ENCODE measurements at places on chromosomes 3 and 15.

GRCh38 chr15:63502843-63503738 is 1.3 kb upstream of the USP3 start:
- peak; percentile 48 for DNase-seq

GRCh38 chr15:82176542-82176941 is 86.0 kb downstream of the EFL1 start:
- DNase-seq, result no peak

DNA sequence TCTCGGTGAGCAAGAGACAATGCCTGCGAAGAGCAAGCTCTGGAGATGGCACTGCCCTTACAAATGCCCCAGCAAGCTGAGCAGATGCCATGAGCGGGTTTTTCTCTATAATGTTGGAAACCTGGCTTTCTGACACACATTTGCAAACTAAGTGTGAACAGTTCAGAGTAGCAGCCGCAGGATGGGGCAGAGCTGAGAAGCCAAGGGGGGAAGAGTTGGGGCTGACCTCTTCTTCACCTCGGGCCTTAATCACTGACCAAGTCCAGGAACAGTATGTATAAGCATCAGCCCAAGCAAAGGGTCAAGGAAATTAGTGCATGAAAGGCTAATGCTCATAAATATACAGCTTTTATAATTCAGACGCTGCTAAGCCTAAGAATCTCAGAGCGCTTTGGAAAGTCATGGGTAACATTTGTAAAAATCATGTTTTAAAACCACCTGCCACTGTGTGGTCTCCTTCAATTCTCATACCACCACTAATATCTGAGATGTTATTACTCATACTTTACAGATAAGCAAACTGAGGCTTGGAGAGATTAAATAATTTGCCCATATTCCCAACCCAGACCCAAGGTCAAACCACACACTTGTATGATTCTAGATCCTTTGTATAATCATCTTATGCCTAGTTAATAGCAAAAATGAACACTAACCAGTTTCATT is 603.4 kb downstream of the FOXP1 start:
- DNase-seq, result no peak

DNA sequence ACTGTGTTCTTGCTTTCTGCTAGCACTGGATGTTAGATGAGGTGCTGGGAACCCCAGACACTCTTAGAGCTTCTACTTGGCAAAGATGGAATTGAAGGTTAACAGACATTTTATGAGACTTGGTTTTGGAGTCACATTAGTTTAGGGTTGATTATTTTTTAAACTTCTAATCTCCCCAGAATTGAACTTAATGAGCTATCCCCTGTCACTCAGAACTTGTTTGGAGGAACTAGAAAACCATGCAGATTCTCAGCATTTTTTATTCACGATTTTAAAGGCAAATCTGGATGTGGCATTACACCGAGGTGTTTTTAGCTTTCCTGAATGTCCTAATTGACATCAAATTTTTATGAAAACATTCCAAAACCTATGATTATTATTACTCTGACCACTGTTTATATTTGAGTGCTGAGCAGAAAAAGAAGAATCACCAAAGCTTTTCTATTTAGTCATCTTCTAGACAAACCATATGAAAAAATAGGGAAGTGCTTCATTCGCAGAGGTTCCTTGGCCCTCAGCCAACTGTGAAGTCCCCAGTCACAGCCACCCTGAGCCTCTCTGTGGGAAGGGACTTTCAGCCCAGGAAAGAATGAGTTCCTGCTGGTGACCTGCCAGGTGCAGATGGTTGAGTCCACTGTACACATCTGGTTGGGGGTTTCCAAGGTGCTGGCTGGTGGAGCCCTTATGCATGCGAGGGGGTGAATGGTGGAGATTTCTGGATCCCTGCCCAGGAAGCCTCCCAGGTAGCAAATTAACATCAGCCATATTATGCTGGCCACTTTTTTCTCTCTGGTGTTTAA is 196.0 kb upstream of the TOPAZ1 start:
- no peak for DNase-seq

- no peak for DNase-seq
Measured at GRCh38 chr3:185341616-185342458, 21.1 kb upstream of the MAP3K13 start.

DNA sequence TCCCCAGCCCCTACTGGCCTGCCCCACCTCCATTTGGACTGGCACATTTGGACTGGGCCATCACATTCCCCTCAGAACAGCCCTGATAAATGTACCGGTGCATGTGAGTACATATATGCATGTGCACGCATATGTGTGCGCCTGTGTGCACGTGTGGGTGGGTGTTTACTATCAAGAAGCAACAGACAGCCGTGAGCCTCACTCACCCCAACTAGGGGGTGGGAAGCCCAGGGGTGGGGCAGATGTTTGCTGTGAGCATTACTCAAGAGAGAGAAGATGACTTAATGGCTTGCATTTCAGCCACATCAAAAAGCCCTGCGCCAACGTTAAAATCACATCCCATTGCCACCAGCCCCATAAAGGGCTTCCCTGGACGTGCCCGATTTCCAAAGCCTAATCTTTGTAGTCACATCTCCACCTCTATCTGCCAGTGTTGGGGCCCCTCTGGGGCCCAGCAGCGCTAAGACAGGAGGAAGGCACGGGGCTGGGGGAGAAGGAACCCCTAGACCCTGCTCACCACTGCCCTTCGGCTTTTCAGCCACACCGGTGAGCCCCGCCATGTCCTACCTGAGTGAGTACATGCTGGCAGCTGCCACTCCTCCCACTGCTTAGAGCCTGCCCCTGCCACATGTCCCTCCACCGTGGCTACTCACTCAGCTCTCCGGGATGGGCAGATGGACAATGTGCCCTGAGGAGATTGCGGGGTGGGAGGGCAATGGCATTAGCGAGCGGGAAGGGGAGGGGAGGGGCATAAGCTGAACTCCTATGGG is 10.9 kb downstream of the ITIH3 start:
- no peak for DNase-seq

- DNase-seq, result no peak
Measured at GRCh38 chr3:130820976-130821375, 72.9 kb upstream of the ATP2C1 start.

DNA sequence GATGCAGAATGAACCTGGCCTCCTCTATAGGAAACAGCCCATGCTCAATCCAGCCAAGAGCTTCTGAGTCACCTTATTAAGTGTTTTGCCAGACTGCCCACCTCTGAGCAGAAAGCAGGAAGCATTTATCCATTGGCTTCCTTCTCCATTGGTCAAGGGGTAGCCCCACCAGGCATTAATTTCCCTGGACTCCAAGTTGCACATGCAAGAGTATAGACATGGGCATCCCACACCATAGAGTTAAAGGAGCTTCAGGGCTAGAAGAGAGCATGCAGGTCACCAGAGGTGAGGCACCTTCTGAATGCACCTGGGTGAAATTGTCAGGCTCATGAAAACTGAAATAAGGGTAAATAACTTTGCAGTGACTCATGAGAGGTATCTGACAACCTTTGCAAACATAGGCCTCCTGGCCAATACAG is 230.8 kb upstream of the STAC start:
- no peak for DNase-seq

DNA sequence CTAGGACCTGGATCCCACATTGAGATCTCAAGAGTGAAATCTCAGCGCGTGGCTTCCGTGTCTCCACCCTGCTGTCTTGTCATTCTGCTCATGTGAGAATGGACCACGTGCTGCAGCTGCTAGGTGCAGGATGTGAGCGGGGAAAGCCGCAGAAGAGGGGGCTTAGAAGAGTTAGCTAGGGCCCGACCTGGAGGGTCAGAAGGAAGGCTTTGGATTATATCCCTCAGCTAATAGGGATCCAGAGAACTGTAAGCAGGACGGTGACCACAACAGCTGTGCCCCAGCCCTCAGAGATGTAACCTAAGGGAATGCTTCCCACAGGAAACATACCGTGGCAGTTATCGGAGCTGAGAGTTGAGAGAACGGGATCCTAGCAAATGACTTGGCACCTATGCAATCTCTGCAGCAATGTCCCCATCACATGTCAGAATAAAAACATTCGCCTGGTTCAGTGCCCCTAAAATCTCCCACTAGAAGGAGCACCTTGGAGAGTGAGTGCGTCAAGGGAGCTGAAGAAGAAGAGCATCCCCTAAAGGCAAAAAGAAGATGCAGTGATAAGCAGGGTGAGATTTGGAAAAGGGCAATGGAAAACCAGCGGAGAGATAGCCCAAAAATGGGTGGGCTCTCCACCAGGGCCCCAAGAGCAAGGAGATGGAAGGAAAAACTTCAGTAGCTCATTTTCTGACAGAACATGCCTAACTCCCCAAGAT is 76.9 kb upstream of the ST8SIA2 start:
- no peak for DNase-seq

DNA sequence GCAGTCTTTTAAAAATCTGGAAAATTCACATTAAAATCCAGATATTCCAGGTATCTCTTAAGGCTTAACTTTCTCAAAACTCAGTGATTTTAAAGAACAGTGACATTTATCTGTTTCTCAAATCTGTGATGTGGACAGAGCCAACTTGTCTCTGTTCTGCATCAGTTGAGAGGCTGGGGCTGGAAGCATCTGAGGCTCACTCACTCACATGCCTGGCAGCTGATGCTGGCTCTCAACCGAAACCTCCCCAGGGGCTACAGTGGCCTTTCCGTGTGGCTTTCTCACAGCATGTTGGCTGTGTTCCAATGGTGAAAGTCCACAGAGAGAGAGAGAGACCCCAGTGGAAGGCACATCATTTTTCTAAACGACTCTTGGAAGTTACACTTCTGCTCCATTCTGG is 53.5 kb downstream of the CEMIP start:
- no peak for DNase-seq

DNA sequence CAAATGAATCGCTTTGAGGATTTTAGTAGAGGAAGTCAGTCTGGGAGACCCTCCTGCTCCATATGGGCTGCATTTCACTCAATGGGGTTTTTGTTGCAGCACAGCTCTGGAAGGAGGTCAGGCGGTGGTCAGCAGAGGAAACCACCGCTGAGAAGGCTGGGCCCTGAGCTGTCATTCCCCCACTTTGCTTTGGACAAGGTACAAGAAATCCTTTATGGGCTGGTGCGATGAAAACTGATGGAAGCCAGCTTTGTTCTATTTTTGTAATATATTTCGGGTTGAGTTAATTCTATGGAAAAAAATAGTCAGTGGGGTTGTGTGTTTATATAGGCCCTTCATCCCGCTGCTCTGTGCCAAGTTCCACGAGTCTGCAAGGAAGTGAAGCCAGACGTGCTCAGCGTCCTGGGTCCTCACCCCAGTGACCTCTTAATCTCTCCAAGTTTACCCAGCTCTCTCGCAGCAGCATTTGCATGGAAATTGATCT is 157.1 kb upstream of the TMC3 start:
- no peak for DNase-seq

DNA sequence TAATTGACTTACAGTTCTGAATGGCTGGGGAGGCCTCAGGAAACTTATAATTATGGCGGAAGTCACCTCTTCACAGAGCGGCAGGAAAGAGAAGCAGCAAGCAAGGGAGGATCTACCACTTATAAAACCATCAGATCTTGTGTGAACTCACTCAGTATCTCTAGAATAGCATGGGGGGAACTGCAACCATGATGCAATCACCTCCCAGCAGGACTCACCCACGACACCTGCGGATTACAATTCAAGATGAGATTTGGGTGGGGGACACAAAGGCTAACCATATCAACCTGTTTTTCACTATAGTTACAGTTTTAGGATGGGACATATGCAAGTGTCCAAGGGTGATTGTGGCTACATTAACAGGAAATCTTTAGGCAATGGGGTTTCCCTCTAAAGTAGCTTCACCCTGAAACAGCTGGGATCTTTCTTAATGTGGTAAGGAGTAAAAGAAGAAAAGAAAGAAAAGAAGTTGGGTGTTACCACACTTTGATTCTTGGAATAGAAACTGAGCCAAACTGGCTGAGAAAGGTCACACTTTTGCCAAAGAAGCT is 453.8 kb downstream of the OTOL1 start:
- no peak for DNase-seq

DNA sequence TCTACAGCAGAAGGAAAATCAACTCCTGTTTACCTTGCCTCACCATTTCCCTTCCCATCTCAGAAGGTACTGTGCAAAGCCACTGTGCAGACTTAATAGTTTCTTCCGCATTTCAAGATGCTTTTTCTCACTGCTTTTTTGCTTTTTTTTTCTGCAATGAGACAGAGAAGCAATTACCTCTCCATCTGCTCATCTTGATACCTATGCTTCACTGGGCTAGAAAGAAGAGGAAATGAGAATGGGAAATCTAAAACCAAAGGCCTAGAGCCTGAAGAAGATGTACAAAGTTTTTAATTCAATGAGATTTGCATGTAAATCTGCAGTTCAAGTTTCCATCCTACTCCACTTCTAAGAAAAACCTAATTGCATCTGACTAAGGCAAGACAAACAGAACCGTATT is 238.1 kb upstream of the SETMAR start:
- no peak for DNase-seq

DNA sequence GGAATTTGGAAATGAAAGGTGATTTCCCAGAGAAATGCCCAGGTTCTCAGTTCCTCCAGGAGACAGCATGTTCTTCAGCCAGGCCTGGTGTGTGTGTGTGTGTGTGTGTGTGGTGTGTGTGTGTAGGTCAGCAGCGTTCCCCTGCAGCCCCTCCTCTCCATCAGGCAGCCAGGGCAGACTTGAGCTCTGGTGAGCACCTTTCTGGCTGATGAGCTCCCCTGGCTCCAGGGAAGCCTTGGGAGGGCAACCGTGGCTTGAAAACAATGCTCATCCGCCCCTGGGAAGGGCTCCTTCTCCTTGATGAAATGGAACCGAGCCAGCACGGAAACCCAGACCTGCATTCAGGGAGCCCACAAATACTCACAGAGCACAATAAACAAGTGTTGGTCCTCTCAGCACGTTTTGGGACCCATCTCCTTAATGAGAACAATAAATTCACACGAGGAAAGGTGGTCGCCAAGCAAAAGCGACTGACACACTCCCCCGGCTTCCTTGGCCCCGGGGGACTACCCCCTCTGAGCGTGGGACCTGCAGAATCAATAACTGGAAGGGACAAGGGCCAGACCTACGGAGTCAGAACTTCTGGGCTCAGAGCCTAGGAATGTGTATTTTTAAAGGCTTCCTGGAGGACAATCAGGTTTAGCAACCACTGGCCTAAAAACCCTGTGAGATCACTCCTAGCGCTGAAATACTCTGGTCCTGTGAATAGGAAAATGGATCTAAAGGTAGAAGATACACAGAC is 38.6 kb upstream of the HES1 start:
- DNase-seq, result no peak

- DNase-seq, result no peak
Measured at GRCh38 chr3:102529452-102529851, 94.6 kb downstream of the ZPLD1 start.

- DNase-seq, result no peak
Measured at GRCh38 chr15:57380854-57381253, 4.5 kb downstream of the CGNL1 start.

GRCh38 chr3:135034891-135035440 is 239.9 kb downstream of the EPHB1 start:
- no peak for DNase-seq

DNA sequence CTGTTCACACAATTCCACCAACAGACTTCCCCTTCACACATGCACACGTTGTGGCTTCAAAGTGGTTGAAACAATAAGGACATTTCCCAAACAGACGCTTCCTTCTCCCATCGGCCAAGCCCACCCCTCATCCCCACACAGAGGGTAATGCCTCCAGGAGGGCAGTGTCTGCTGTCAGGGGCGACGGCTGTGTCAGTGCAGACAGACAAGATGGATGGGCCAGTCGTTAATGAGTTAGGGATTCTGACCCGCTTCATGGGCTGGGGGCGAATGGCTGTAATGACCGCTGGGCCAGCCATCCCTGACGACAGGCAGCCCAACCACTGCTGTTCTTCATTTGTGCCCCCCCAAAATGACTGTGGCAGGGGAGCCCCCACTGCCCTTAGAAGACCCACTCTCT is 20.2 kb upstream of the SKIC8 start:
- DNase-seq, result no peak

Measured in activated CD8-positive, alpha-beta memory T cell treated with anti-CD3 and anti-CD28 coated beads for 1 hour (primary cell).